T-cell (primary cell): ENCODE measurements at places on chromosomes 6 and 20.

GRCh38 chr20:57998276-57998675, 230.2 kb downstream of the ANKRD60 start:
- H3K4me3 ChIP-seq, result no peak overlapping the region
- H3K27ac ChIP-seq, result no peak overlapping the region
- H3K27me3 ChIP-seq, result peaks cover 32% of the 10 kb centered on the region

- no peak overlapping the region for H3K4me3 ChIP-seq
- H3K27me3 ChIP-seq, result no peaks in the 10 kb centered on the region
- H3K36me3 ChIP-seq, result no peaks in the 10 kb centered on the region
- H3K27ac ChIP-seq, result no peak overlapping the region
- DNase-seq, result no peak
- no peaks in the 10 kb centered on the region for H3K4me1 ChIP-seq
These were observed 514.2 kb downstream of the C6orf118 start for GRCh38 chr6:164795056-164795815.

DNA sequence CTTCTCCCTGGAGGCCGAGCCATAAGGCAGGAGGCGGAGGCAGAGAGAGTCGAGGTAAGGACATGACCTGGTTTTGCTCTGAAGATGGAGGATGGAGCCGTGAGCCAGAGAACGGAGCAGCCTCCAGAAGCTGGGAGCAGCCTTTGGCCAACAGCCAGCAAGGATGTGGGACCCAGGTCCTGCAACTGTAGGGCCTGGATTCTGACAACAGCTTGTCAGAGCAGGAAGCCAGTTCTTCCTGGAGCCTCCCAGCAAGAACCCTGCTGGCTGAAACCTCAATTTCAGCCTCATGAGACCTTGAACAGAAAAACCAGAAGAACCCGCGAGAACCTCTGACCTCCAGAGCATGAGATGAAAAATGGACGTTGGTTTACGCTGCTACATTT, 13.4 kb upstream of the MRGBP start:
- H3K27me3 ChIP-seq, result no peaks in the 10 kb centered on the region
- no peak overlapping the region for H3K4me3 ChIP-seq
- DNase-seq, result no peak
- H3K36me3 ChIP-seq, result no peaks in the 10 kb centered on the region

DNA sequence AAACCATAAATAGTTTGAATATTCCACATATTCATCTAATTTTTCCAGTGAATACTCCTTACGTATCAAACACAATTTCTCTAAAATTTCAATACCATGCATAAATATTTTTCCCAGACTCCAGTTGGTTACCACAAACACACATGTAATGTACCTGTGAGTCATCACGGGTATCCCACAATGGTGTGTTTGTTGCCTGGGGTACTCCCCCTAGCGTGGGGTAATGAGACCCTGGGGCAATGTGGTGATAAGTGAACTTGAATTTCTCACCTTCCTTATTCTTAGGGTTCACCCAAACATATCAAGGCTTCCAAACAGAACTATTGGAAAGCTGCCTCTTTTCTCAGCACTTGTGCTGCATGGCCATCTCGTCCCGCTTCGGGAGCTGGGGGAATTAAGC, 51.0 kb downstream of the STX7 start:
- no peak overlapping the region for H3K4me3 ChIP-seq
- no peaks in the 10 kb centered on the region for H3K27me3 ChIP-seq
- no peaks in the 10 kb centered on the region for H3K4me1 ChIP-seq
- peaks cover 3% of the 10 kb centered on the region for H3K36me3 ChIP-seq
- no peak for DNase-seq
- no peak overlapping the region for H3K27ac ChIP-seq

DNA sequence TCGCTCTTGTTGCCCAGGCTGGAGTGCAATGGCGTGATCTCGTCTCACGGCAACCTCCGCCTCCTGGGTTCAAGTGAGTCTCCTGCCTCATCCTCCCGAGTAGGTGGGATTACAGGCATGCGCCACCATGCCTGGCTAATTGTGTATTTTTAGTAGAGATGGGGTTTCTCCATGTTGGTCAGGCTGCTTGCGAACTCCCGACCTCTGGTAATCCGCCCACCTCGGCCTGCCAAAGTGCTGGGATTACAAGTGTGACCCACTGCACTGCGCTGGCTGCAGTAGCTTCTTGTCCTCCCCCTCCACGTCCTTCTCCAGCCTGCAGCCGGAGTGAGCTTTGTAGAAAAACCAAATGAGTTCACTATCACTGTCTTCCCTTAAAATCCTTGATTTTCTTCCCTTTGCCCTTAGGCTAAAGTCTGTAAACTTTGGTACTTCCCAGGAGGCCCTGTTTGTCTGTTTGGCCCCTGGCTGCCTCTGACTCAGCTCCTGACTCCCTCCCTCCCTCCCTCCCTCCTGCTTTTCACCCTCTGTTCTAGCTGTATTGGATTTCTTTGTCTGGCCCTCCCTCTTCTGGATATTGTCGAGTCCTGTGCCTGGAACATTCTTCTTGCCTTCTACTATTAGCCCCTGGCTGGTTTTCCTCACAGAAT, 12.9 kb downstream of the PARD6B start:
- peaks cover 6% of the 10 kb centered on the region for H3K36me3 ChIP-seq
- H3K27me3 ChIP-seq, result no peaks in the 10 kb centered on the region
- peaks cover 2% of the 10 kb centered on the region for H3K4me1 ChIP-seq
- H3K4me3 ChIP-seq, result no peak overlapping the region
- no peak for DNase-seq

DNA sequence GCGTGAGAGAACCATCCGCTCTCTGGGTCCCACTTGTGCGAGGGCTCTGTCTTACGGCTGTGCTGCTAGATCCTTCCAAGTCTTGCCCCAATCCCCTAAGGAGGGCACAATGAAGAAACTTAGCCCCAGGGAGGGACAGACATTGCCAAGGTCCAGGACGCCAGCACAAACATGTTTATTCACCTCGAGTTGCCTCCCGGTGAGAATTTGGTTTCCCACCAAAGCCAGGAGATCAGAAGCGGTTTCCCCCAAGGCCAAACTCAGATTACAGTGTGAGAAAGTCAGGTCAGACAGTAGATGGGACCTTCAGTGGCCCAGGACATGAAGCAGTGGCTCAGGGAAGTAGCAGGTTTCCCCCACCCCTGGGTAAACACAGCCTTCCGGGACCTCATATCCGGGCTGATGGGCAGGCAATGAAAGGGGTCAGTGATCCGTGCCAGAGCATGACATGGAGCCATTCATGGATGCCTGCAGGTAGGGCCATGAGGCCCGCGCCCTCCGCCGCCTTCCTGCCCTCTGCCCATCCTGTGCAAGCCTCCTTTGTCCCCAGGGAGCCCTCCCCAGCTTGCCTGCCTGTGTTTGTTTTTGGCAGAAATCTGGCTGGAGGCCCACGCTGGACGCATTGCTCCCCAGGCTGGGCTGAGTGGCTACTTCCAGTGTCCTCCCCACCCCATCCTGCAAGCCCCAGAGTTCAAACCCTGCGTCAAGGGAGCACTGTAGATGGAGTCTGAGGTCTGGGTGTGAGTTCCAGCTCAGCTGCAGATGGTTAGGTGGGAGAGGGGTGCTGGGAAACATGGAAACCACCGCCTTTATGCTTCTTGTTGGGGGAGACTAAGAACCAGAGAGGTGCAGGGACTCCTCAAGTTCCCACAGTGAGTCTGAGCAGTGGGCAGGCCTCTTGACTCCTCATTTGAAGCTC, 2.0 kb downstream of the BPIFB2 start:
- H3K27me3 ChIP-seq, result no peaks in the 10 kb centered on the region
- no peak for DNase-seq
- no peaks in the 10 kb centered on the region for H3K36me3 ChIP-seq
- no peak overlapping the region for H3K27ac ChIP-seq

GRCh38 chr20:41617059-41617901, 897 bp downstream of the CHD6 start:
- peaks cover 20% of the 10 kb centered on the region for H3K4me1 ChIP-seq
- no peaks in the 10 kb centered on the region for H3K27me3 ChIP-seq
- H3K4me3 ChIP-seq, result peak overlapping the region; percentile 69
- no peak overlapping the region for H3K27ac ChIP-seq
- H3K36me3 ChIP-seq, result no peaks in the 10 kb centered on the region
- DNase-seq, result peak; percentile 70

GRCh38 chr6:3729603-3730344, 21.7 kb downstream of the PXDC1 start:
- no peak overlapping the region for H3K27ac ChIP-seq
- peaks cover 33% of the 10 kb centered on the region for H3K27me3 ChIP-seq
- peaks cover 2% of the 10 kb centered on the region for H3K4me1 ChIP-seq
- DNase-seq, result no peak
- H3K36me3 ChIP-seq, result no peaks in the 10 kb centered on the region
- H3K4me3 ChIP-seq, result no peak overlapping the region

GRCh38 chr6:44453146-44453545, 65.6 kb downstream of the CDC5L start:
- no peak overlapping the region for H3K4me3 ChIP-seq
- no peak for DNase-seq
- no peaks in the 10 kb centered on the region for H3K4me1 ChIP-seq
- peaks cover 11% of the 10 kb centered on the region for H3K36me3 ChIP-seq
- peaks cover 6% of the 10 kb centered on the region for H3K27me3 ChIP-seq

DNA sequence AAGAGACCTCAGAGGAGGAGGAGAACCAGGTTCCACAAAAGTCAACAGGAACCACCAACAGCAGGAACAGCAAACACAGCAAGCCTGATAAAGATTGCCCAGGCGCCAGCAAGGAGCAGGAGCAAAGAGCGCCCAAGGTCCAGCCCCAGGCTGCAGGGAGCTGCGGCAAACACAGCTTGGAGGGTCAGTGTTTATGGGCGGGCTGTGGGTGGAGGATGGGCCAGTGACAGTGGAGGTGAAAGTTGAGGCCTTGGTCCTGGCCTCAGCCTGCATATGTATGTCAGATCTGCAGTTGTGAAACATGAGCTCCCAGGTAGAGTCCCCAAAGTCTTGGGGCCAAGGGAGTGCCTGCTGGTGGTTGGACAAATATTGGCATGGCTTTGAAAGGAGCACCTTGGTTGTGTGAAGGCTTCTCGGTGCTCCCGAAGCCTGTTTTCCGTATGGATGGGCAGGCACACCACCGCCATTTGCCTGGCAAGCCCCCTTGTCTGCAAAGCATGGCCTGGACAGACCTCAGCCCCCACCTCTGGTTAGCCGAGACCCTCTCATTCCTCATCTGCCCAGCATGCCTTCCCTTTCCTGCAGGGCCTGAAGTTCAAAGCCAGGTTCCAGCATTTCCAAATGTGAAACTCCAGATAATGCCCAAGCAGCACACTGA, 2.0 kb upstream of the CAPN11 start:
- H3K27me3 ChIP-seq, result peaks cover 12% of the 10 kb centered on the region
- H3K27ac ChIP-seq, result no peak overlapping the region
- no peak for DNase-seq

GRCh38 chr6:158987657-158988056, 12.3 kb downstream of the RSPH3 start:
- H3K27me3 ChIP-seq, result no peaks in the 10 kb centered on the region
- H3K4me1 ChIP-seq, result no peaks in the 10 kb centered on the region

DNA sequence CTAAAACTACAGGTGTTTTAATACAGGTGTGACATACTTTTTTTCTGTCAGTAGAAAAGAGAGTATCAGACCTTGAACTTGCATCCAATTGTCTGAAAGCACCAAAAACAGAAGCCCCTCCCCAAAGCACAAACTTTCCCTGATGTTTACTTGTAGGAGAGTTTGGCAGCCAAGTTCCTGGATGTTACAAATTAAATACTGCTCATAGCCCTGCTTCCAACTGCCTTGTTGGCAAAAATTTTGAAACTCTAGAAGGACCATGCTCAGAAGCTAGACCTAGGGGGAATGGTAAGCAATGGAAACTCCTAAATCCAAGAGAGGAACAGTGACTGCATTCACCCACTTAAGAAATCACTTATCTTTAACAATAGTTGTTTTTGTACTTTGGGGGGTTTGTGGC, 17.0 kb upstream of the ARG1 start:
- no peak for DNase-seq
- H3K4me1 ChIP-seq, result no peaks in the 10 kb centered on the region
- H3K36me3 ChIP-seq, result no peaks in the 10 kb centered on the region
- H3K27ac ChIP-seq, result no peak overlapping the region

DNA sequence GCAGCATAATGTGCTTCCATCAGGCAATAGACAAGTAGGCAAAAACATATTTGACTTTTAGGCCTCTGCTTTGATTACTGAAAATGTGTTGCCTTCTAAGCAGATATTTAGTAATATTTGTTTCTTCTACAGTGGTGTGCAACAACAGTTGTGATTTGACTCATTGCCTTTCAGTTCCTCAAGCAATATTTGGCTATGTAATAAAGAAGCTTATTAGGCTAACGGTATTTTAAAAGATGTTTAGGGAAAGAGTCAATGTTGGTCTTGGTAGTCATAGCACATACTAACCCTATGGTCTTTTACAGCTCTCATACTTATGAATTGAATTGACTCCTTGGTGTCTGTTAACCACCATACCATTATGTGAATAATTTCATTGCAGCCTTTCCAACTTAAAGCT, 124.1 kb downstream of the GRIK2 start:
- no peaks in the 10 kb centered on the region for H3K36me3 ChIP-seq
- DNase-seq, result no peak
- H3K4me1 ChIP-seq, result no peaks in the 10 kb centered on the region

DNA sequence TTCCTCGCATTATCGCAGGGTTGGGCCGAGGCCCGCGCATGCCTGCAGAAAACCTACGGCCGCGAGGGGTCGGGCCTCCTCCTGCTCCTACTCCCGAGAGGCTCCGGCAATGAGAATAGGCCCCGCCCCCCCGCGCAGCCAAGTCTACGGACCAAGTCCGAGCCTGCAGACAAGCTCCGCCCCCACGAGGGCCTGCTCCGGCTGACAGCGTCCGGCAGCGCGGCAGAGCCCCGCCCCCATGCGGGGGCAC, 3.1 kb upstream of the GPSM3 start:
- peak; percentile 95 for DNase-seq
- peak overlapping the region; percentile 93 for H3K27ac ChIP-seq
- H3K36me3 ChIP-seq, result no peaks in the 10 kb centered on the region
- no peaks in the 10 kb centered on the region for H3K27me3 ChIP-seq
- peaks cover 24% of the 10 kb centered on the region for H3K4me1 ChIP-seq

DNA sequence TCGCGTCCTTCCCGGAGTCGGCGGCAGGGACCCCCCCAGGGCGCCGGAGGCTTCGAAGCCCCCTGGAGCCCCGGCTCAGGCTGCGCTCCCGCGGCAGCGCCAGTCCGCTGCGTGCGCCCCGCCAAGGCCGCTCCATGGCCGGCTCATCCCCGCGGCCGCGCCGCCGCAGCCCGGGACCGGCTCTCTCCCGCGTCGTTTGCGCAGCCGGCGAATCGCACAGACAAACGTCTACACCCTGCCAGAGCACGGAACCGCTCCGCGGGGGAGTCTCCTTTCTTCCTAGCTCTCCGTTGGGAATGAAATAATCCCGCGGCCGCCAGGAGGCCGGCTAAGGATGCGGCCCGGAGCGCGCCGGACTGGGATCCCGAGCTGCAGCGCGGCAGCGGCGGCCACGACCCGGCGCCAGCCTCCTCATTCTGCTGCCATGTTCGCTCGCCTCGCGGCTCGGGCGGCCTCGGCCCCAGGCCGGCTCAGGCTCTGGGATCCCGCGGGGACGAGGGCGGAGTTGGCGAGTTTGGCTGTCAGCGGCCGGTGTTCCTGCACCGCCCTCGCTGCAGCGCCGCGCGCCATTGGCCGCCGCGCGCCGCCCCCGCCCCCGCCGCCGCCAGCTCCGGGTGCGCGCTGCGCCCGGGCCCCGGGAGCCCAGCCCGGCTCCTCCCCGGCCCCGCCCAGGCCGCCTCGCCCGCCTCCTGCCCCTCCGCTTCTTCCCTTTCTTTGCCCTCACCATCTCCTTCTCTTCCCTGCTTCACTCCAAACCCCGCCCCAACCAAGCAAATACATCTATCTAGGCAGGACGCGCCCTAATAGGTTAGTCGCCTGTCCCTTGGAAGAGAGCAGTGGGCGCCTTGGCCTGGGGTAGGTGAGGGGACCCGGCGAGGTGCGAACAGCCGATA, at the start of gene GFOD1:
TSS of gene GFOD1 (minus strand) at position 479 of the 893 bp plus-strand sequence. CDS start 710 bp downstream, outside the sequence.
- no peaks in the 10 kb centered on the region for H3K27me3 ChIP-seq
- peak within 1 kb of the TSS; percentile 81 for H3K4me3 ChIP-seq
- H3K4me1 ChIP-seq, result peaks cover 37% of the 10 kb centered on the region
- H3K27ac ChIP-seq, result no peak within 1 kb of the TSS
- no peaks in the 10 kb centered on the region for H3K36me3 ChIP-seq
- peak; percentile 42 for DNase-seq
